ENCODE measurements at places on chromosomes 13 and 19.

- DNase-seq: no peak
Observed at GRCh38 chr13:22855926-22856325, 324.9 kb upstream of the SGCG start.

DNA sequence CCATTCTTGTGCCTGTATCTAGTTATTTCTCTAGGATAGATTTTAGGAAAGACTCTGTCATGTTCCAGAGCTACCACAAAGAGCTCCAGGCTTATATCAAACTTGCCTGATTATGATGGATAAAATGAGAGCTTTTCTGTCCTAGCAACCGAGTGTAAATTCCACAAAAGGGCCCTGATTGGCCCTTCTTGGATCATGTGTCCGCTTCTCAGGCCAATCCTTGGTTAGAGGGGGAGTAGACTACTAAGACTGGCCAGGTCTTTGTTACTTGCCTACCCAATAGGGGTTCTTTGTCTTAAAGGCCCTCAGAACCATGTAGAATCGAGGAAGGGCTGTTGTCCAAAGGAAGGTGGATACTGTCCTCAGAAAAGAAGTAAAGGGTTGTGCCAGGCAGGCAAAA, 2.4 kb downstream of the DHX34 start:
- DNase-seq: no peak

DNA sequence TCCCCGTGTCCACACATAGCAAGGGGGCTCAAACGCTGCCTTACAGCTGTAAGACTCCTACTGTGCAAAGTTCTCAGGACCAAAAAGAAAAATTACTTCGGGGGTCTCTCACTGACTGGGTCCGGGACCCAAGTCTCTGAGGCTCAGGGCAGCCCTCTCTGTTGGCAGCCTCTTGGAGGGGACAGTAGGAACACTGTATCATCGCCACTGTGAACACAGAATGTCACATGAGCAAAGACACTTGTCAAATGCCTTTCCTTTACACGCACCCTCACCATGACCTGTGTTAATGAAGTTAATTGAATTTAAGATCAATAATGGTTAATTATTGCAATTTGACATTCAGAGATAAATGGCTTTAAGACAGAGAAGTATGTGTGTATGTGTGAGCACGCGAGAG, 49.6 kb downstream of the TSHZ3 start:
- DNase-seq: no peak

GRCh38 chr13:80454245-80454644, 113.3 kb upstream of the SPRY2 start:
- peak; percentile 4 for DNase-seq

GRCh38 chr13:42364613-42365000, 92.7 kb downstream of the AKAP11 start:
- DNase-seq: no peak

GRCh38 chr19:31596751-31597150, 247.5 kb upstream of the TSHZ3 start:
- DNase-seq: no peak
